ENCODE measurements at places on chromosomes 4 and X.
A peak's percentile ranks its signal among the peaks of the same experiment; 100 is the strongest.

GRCh38 chrX:110180928-110181310 lies 137.0 kb downstream of the AMMECR1 start:
- DNase-seq: no peak

- DNase-seq: no peak
Measured at GRCh38 chr4:61225656-61226055, 25.5 kb downstream of the ADGRL3 start.

DNA sequence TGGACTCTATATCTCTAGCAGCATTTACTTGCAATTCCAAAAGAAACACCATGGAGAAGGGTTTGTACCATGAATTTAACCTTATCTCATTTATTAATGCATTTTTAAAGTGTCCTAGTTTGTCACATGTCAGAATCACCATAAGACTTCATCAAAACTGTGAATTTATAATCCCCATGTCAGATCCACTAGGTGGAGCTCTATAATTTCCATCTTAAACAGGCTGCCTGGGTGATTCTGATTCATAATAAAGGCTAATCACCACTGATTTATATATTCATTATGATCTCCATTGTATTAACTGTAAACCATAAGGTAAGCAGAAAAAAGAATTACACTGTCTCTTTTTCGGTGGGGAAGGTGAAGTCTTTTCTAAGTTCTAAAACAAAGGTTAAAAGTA lies 4.0 kb downstream of the TCEAL2 start:
- DNase-seq: no peak

DNA sequence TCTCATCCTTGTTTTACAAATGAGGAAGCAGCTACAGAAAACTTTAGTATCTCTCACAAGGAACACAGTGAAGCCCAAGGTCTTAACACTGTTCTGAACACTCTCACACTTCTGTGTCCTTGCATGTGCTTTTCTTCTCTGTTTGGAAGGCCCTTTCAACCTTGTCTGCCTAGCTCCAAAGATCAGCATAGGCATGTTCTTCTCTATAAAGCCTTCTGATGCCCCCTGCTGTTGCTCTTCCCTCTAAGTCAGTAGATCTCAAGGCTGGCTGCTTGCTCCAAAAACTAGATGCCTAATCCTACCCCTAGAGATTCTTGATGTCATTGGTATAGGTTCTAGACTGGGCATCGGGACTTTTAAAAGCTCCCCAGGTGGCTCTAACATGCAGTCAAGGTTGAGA lies 5.9 kb downstream of the APOO start:
- peak; percentile 21 for DNase-seq

GRCh38 chrX:155874571-155875244 lies 6.4 kb upstream of the VAMP7 start:
- no peak for DNase-seq

DNA sequence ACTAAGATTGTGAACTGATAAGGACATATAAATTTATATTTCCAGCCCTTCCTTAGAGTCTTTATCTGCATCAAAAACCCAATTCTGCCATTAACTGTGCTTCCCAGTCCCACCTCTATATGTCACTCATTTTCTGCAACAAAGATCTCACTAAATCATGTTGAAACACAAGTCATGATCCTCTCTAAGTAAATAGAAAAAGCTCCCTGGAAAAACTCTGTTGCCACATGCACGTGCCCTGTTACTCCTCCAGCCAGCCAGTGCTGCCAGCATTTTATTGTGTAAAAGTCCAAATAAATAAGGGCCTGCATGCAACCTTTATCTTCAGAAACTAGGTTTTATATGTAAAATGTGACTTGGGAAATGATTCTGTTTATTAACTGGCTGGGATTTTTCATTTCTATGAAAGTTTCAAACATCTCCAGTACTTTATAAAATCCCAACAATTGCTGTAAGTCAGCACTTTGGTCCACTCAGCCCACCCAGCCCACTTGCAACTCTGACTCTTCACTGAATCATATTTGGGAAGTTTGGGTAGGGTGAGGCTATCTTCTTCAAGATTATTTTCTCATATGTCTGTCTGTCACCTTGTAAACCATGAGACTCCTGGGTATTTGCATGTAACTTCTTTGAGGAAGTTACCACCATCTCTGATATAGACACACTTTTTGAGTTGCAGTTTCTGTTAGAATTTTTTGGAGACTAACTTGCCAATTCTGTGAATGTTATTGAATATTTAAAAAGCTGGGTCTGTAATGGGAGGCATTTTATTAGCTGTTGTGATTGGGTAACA lies 40.0 kb upstream of the SMARCA5 start:
- no peak for DNase-seq

GRCh38 chr4:5209862-5210261 lies 158.6 kb downstream of the STK32B start:
- no peak for DNase-seq

GRCh38 chr4:167724941-167725340 lies 367.4 kb upstream of the ANXA10 start:
- no peak for DNase-seq

- DNase-seq: no peak
Measured at GRCh38 chrX:17081968-17082367, 135.5 kb downstream of the REPS2 start.

DNA sequence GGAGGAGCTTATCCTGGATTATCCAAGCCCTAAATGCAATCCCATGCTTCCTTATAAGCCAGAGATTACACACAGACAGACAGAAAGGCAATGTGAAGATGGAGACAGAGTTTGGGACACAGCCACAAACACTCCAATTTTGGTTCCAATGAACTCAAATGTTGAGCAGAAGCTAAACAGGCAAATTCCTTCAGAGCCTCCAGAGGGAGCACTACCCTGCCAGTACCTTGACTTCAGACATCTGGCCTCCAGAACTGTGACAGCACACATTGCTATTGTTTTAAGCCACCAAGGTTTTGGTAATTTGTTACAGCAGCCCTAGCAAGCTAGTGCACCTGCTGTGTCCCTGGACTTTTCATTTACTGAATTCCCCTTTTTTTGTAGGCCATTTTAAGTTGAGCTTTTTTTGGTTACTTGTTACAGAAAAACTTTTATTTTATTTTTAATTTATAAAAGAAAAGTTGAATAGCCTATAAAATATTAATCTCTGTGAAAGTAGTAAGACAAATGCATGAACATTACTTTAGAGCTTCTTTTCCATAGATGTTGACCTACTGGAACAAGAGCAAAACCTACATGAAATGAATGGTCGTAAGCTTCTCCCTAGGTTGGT lies 33.4 kb upstream of the SRD5A3 start:
- DNase-seq: peak; percentile 5

DNA sequence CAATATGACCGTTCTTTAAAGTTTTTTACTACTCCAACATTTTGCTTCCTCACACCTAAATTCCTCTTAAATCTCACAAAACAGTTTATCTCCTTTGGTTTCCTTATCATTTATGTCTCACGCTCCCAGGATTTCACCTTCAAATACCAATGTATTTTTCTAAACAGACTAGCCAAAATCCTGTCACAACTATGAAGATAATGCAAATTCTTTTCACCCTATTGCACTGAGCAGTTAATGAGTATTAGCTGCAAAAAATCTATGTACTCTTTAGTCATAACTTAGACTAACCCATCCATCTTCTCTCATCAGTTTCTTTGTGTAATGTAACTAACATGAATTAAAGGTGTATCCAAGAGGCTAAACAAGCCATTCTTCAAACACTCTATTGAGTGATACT lies 151.3 kb downstream of the COMMD8 start:
- DNase-seq: no peak

DNA sequence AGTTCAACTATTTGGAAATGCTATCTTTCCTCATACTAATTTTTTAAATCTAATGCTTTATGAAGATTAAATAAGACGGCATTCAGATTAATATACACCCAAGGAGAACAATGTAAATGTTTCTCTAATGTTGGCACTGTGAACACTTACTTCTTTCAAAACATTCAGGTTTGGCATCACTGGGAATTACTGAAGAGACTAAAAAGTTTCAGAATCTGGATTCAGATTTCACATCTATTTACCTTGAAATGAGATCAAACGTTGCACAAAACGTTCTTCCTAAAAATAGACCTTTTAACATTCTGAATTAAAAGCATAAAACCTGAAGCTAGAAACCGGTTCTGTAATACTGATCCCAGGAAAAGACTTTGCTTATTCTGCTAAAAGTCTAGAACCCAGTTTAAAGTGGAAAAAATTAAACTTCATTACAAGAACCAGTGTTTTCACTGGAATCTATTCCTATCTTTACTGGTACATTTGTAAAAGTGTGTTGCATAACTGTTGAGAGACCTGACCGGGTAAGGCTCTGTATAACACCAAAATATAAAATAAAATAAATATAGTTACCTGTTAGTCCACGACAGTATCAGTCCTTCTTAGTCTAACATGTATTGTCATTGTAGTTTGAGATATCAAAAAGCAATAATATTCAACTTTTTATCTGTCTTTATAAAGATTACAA lies 117.4 kb upstream of the MAP9 start:
- DNase-seq: no peak

- no peak for DNase-seq
Measured at GRCh38 chr4:7389101-7389701, 45.5 kb downstream of the PSAPL1 start.

DNA sequence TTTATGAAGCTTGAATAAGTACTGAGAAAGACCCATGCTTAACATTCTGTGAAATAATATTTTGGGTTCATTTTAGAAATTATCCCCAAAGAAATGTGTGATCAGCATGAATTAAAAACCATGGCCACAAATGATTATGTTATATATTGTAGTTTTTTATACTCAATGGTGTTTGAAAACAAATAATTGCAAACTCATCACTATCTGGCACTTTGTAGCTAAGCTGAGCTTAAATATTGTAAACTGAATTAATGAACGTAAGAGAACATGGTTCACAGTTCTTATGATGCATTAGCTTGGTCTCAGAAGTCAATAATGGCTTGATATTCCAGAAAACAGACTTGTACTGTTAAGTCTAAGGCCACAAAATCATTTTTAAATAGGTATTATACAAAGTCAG lies 24.6 kb upstream of the ASB5 start:
- no peak for DNase-seq

GRCh38 chr4:186002853-186003252 lies 66.1 kb upstream of the TLR3 start:
- DNase-seq: no peak

- no peak for DNase-seq
Measured at GRCh38 chrX:101685923-101686322, 26.3 kb upstream of the ARMCX2 start.

- DNase-seq: no peak
Measured at GRCh38 chr4:7227008-7227407, 34.7 kb downstream of the SORCS2 start.

DNA sequence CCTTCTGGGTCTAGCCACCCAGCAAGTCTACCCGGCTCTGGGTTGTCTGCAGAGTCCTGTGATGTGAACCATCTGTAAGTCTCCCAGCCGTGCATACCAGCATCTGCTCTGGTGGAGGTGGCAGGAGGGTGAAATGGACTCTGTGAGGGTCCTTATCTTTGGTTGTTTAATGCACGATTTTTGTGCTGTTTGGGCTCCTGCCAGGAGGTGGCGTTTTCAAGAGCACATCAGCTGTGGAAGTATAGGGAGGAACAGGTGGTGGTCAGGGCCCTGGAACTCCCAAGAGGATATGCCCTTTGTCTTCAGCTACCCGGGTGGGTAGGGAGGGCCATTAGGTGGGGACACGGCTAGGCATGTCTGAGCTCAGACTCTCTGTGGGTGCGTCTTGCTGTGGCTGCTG lies 66.5 kb upstream of the ZFP42 start:
- no peak for DNase-seq

Measured in nephron progenitor cell (in vitro differentiated cells).